ENCODE measurements at places on chromosomes 3 and 15.

DNA sequence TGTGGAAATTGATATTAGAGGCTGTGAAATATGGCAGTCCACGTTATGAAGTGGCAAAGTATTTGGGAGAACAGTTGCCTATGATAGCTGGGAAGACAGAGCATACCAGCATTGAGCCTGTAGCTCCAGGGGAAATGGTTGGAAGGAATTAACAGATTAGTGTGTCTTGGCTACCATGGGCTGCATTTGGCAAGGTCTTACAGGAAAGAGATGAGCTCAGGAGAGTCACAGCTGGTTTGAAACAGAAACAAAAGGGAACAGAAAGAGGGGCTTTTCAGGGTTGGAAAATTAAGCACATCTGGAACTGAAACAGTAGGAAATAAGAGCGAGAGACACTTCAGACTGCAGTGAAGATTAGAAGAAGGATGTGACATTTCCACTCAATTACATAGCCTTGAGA is 141.7 kb downstream of the FBLN2 start:
- DNase-seq, result no peak

DNA sequence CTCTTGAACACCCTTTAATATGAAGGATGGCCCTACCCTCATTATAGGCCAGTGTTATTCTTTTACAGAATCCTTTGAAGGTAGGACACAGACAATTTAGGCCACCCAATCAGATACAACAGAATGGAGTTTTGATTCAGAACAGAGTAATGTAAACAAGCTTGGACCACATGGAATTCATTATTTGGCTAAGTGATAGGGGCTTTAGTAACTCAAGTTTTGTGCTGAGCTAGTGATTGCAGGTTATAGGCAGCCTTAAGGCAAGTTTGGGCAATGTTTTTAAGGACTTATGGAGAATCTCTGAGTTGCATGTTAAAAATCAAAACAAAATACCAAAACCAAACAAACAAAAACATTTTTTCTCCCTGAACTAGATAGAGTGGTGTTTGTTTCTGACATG is 312.1 kb upstream of the ROBO1 start:
- no peak for DNase-seq

GRCh38 chr3:199835-200234 is 3.3 kb downstream of the CHL1 start:
- no peak for DNase-seq

- no peak for DNase-seq
Measured at GRCh38 chr3:38575279-38575843, 74.1 kb downstream of the SCN5A start.

- DNase-seq, result no peak
Measured at GRCh38 chr3:22861426-22861825, 341.7 kb upstream of the UBE2E2 start.

Data from stimulated activated naive CD4-positive, alpha-beta T cell treated with Interleukin-2 at 50 U/mL for 16 hours (primary cell).